ENCODE measurements at places on chromosomes 1 and 21.

GRCh38 chr1:54245501-54245900 is 45.5 kb downstream of the MRPL37 start:
- no peak for DNase-seq

DNA sequence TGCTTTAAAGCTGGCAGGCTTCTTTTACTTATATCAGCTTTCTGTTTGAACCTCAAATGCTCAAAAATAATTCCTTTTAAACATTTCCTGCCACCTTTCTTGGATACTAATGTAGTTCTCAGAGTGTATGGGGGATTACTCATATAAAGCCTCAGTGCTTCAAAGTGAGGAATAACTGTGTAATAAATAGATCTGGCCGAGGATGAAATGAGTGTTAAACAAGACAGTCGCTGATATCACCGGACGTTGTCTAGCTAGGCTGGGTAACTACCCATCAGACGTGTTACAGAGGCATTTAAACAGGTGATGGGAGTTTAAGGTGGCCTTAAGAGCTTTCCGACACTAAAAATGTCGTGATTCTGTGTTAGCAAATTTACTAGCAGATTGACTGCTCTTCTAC is 53.1 kb downstream of the VANGL2 start:
- no peak for DNase-seq

GRCh38 chr1:26717017-26717491 is 21.2 kb downstream of the ARID1A start:
- DNase-seq: no peak

- no peak for DNase-seq
Measured at GRCh38 chr1:173406783-173407230, 70.3 kb upstream of the PRDX6 start.

DNA sequence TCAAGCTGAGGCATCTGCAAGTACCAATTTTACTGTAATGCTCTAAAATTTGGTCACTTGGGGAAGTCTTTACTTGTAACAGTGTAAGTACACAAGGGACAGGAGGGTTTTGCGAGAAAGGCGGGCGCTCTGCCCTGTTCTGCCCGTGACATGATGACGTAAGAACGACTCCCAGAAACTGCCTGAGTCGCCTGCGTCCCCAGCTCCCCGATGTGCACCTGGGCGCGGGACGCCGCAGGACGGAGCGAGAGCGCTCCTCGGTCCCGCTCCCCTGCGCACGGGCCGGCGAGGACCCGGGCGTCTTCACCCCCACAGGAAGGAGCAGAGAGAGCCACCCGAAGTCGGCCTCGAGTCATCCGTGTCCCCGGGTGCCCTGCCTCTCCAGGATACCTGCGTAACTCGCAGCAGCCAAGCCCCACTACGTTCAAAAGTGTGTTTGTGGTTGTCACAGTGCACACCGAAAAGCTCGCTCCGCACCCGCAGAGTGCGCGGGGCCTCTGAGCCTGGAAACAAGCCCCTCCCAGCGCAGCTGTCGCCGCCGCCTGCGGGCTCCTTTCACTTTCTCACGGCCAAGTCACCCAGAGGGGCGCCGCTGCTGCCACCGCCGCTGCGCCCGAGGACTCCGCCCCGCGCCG is 3.3 kb upstream of the ZBTB18 start:
- DNase-seq: no peak

GRCh38 chr1:17265162-17265561 is 16.3 kb downstream of the PADI3 start:
- DNase-seq: no peak

DNA sequence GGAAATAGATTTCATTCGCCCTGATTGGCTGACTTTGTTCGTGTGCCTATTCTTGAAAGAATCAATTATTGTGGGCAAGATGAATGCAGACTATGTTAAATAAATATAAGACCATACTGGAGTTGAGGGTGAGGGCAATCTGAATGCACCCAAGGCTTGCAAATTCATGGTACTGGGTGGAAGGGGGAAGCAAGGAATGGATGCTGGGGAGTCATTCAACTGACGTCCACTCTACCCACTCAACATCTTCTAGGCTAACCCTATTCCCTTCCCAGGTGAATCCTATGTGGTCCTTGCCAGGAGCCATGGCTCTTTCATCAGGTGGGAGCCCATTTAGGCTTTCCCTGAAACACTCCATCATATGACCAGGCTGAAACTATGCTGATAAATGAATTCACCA is 5.7 kb upstream of the CYP4B1 start:
- DNase-seq: no peak

GRCh38 chr1:177770096-177770495 is 199.8 kb downstream of the SEC16B start:
- DNase-seq: no peak

- peak; percentile 25 for DNase-seq
Measured at GRCh38 chr1:76465030-76465429, 390.5 kb downstream of the ST6GALNAC3 start.

DNA sequence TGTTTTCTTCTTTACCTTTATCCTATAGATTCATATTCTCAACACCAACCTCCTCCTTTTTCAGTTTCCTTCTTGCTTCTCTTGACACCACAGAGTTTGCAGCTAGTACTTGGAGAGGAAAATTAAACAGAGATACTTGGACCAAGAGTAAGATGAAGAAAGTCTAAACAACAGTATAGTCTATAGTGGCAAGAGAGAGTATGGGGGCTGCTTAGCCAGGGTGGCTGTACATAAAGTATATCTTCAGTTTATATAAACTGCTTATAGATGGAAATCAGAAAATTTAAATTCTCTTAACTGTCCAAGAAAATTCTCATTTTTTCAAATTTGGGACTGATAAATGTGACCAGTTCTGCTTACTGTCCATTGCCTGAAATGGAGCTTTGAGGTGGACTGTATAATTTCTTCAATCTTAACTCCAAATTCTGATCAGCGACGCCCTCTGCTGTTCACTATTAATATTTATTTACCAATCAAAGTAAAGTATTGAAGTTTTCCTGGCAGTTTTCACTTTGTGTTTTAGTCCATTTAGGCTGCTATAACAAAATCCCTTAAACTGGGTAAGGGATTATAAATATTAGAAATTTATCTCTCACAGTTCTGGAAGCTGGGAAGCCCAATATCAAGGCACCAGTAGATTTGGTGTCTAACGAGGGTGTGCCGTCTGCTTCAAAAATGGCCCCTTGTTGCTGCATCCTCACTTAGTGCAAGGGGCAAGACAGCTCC is 14.8 kb upstream of the METTL18 start:
- no peak for DNase-seq

- no peak for DNase-seq
Measured at GRCh38 chr1:19414515-19415121, 70.7 kb downstream of the CAPZB start.

DNA sequence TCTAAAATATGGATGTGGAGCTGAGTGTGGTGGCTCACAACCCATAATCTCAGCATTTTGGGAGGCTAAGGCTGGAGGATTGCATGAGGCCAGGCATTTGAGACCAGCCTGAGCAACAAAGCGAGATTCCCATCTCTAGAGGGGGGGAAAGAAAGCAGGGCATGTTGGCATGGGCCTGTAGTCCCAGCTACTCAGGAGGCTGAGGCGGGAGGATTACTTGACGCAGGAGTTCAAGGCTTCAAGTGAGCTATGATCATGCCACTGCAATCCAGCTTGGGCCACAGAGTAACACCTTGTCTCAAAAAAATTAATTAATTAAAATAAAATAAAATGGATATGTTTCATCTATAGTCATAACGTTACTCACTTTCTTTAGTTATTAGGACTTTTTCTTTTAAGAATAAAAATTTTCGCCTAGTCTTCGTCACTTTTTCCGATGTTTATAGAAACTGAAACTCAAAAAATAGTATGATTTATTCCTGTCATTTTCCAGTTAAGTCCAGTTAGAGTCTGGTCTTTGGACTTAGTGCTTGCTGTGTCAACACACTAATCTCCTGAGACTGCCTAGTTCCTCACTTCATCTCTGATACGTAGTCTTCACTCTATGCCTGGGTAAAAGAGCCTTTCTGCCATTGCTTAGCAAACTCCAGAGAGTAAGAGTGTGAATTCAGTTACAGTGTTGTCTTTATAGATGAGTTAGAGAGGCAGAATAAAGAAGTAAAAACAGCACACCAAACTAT is 28.0 kb downstream of the IARS2 start:
- no peak for DNase-seq

DNA sequence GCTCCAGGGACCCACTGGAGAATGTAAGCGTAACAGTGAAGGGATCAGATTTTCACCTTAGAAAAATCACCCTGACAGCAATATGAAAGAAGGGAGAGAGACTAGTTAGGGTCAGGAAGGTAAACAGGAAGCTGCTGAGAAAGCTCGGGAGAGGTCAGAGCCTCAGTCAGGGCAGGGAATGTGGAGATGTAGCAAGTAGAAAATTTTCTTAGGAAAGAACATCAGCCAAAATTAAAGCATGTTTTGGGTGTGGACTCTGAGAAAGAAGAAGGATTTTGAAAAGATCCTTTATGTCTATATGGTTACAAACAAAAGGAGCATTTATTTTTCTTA is 16.7 kb upstream of the ERICH3 start:
- DNase-seq: no peak

- no peak for DNase-seq
Measured at GRCh38 chr1:56286506-56286905, 292.9 kb downstream of the PLPP3 start.

DNA sequence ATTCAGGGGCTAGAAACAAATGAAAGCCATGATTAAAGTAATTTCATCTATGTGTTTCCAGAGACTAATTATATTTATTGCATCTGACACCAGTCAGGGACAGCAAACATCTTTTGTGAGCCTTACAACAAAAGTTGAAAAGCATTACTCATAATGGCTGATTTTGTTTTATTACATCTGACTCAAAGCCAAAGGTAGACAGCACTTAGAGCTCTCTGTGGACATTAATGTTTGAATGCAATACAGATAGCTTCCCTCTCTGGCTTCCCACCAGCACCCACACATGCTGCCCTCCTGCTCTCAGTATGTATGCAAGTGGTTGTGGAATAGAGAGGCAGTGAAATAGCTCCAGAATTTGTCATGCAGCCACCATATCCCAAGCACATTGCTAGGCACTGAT is 198.7 kb downstream of the SETD4 start:
- no peak for DNase-seq

DNA sequence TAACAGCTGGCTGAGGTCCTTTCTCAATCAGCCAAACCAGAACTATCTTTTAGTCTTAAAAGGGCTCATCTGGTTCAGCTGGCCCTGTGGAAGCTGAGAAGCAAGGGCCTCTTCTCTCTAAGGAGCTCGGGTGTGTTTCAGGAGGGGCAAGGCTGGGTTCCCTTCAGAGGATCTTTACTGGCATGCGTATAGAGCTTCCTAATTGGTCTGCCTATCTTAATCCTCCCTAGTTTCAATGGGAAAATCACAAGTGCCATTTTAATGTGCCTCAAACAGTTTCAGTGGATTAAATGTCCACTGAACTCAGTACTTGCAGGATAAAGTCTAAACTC is 81.5 kb upstream of the LBR start:
- no peak for DNase-seq

GRCh38 chr21:39503123-39503762 is 51.5 kb downstream of the SH3BGR start:
- no peak for DNase-seq

- DNase-seq: no peak
Measured at GRCh38 chr1:54230507-54231339, 30.8 kb downstream of the MRPL37 start.

DNA sequence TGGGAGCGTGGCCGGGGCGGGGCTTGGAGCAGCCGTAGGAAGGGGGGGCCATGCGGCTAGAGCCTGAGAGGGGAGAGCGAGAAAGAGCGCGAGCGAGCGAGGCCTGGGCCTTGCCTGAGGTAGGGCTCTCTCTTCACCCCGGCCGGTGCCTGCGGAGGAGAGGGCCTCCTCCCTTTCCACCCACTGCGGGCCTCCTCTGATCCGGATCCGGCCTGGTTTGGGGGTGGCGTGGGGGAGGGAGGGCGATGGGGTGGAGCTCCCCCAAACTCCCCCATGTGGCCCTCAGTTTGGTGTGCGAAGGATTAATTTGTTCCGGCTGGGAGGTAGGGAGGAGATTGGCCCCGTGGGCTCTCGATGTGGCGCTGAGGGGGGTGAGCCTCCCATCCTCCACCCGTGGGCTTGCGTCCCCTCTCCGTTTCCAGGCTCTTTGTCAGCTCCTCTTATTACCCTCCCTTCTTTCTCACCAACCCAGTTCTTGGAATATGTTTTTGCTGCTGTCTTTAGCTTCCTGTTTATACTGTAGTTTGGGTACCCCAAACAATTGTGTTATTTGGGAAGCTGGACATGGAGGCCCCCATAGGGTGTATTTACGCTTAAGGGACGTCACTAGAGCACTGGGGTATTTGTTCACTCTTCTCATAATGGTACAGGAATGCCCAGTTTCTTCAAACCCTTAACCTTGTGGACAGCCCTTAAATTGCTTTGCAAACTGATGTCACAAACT is 685 bp downstream of the UBAP2L start:
- DNase-seq: peak; percentile 27

DNA sequence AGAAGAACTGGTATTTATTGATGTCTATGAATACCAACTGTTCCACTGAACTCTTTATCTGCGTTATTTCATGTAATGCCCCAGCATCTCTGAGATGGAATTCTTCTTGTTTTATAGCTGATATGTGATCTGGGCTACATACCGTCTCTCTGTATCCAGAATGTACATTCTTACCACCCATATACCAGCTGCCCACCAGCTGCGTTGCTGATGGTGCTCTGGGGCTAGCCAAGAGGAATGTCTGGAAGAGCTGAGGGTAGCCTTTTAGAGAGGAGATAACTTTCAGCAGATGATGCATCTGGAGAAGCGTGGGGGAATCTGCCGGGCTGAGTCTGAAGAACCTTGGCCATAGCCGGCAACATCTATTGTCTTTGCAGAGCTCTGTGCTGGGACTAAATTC is 137.5 kb downstream of the RYR2 start:
- no peak for DNase-seq

- no peak for DNase-seq
Measured at GRCh38 chr1:40610156-40610555, 55.3 kb downstream of the RIMS3 start.

DNA sequence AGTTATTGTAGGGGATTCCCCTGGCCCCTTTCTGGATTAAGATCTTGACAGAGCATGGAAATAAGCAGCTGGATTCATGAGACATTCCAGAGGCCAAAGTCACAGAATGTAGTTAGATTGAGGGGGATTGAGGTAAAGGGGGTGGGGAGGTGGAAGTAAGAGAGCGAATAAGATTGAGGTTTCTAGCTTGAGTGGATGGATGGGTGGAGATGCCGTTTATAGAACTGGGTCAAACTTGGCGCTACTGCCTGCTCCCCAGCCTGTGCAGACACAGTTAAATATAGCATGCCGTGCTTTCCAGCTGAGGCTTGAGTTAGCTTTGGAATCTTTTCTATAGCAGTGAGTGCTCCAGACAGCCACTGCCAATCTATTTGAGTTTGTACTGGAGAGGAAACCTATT is 85.7 kb downstream of the DYRK1A start:
- peak; percentile 39 for DNase-seq
